ENCODE measurements at places on chromosomes 2 and 18.

DNA sequence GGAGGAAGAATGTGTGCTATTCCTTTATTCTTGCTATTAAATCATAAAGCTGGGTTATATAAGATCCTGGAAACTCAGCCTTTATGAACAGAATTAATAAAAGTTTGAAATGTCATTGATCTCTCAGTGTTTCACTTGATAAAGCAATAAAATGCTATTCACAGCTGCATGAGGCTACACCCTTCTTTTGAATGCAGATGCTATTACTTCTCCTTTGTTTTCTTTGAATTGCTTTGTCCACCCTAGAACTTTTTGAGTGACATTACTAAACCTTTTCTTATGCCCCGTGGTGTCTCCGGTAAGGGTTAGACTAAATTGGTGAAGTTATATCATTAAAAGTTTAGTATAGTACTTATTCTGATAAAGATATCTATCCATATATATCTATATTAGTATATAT is 18.9 kb downstream of the SERPINB5 start:
- DNase-seq: no peak

DNA sequence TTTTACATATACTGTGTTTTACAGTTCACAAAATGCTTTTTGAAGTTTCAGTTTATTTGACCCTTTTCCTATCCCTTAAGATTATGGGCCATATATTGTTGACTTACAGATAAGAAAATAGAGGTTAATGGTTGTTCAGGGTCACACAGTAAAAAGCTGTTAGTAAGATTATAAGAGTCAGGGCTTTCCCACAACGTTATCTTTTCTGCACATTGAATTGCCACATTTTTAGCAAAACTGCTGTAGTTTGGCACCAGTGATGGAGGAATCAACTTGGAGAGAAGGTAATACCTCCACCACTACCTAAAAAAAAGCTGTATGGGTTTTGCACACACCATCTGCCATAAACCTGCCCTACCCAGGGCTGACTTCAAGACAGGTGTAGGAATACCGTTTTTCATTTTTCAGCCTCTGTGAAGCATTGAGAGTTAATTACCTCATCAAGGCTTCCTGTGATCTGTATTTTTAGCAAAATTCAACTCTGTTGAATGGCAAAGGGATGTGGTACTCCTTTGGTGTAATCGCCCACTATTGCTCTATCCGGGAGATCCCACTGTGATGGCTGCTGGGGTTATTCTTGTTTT is 5.0 kb downstream of the SOWAHC start:
- DNase-seq: no peak

DNA sequence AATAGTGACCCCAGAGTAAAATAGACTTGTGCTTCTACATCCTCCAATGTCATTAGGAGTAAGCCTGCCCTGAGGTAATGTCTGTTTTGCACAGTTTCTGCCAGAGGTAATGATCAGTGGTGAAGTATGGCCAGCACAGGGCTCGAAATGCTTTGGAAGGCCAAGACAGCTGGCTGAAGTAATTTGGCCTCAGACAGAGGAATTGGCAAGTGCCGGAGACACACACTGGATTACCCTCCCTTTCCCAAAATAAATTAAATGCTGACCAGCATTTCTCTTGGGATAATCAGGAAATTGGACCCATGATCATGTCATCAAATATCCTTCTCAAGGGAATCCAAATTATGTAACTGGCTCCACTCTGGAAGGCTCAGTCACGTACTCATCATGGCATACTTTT is 379.0 kb upstream of the CHST9 start:
- no peak for DNase-seq

- DNase-seq: no peak
Measured at GRCh38 chr2:1219901-1220573, 193.2 kb upstream of the TPO start.

DNA sequence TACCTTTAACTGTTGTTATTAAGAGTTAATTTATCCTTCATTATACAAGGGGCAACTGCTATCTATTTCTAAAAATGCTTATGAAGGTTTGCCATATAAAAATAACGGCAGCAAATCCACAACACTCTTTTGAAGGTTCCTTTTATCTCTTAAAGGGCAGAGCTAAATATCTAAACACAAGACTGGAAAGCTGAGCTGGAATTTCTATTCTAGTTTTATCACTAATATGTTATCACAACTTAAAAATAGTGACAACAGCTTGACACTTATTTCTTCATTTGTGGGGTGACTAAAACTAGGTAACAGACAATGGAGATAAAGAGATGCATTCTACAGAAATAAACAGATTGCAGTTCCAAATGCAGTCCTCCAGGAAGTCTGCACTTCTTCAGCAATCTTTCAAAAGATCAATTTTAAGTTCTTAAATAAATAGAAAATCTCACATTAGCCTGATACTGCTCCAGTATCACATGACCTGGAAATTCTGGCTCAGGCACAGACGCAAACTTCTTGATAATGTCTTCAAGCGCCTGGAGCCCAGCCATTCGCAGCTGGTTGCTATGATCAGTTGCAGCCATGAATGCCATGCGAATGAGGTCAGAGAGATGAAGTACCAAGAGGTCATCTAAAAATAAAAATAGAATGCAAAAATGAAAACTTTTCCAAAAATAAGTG is 54.0 kb upstream of the STRN start:
- DNase-seq: no peak

DNA sequence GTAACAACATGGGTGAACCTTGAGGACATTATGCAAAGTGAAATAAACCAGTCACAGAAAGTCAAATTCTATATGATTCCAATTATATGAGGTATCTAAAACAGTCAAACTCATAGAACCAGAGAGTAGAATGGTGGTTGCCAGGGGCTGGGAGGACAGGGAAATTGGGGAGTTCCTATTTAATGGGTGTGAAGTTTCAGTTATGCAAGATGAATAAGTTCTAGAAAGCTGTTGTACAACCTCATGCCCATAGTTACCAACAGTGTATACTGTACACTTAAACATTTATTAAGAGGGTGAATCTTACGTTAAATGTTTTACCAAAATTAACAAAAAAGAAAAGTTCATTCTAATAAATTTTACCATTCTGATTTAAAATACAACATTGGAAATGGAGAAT is 92.7 kb upstream of the WDSUB1 start:
- peak; percentile 6 for DNase-seq

- no peak for DNase-seq
Measured at GRCh38 chr2:198137733-198138132, 333.3 kb downstream of the PLCL1 start.

- DNase-seq: no peak
Measured at GRCh38 chr2:191537921-191538320, 140.0 kb upstream of the NABP1 start.

GRCh38 chr2:173187941-173188788 is 112.5 kb downstream of the MAP3K20 start:
- no peak for DNase-seq

DNA sequence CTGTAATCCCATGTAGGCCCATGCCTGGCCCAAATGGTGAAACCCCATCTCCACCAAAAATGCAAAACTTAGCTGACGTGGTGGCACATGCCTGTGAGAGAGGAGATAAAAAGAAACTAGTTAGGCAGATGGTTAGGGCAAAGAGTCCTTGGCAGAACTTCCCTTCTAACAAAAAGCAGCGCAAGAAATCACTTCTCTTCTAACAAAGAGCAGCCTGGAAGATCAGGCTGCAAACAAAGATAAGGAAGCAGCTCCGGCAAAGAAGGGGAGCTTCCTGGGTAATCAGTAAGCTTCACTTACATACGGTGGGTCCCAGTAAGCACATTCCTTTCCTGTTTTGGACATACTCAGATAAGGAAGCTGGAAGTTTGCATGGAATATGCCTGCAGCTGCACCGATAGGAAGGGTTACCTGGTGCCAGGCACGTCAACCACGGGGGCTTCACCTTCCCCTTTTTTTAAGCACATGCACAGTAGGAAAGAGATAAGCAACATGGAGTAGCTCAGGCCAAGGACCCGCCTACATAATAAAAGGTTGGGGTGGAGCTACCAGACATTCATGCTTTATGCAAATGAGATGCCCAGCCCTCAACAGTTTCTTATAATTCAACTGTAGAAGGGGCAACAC is 61.0 kb upstream of the SLC25A52 start:
- DNase-seq: no peak

GRCh38 chr18:37207343-37207742 is 358.3 kb downstream of the CELF4 start:
- DNase-seq: no peak

DNA sequence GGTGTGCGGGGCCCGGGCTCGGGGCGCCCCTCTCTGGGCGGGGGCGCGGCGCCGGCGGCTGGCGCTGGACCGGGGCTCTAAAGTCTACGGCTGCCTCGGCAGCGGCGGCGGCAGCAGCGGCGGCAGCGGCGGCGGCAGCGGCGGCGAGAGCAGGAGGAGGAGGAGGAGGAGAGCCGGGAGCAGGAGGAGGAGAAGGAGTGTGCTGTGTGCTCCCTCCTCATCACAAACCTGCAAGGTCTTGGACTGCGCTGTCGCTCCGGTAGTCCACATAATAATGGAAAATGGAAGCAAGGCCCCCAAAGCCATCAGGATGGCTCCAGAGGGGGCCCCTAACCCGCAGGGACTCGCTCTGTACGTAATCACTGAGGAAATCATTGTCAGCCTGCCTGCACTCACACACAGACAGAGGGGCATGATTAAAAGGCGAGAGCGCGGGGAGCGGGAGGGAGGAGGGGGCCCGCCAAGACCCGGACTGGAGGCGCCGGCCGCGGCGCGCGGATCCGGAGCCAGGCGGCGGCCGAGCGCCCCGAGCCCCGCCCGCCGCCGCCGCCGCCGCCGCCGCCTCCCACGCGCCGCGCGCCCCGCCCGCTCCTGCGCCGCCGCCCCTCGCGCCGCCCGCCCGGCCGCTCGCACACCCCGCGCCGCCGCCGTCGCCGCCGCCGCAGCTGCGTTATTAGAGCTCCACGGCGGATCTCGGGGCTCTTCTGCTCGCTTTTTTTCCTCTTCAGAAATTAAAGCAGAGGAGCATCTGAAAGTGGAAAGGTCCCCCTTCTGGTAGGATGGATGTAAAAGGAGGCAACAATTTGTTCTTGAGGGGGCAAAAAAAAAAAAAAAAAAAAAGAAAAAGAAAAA is at the start of gene ZNF521:
ZNF521 (minus strand) TSS at position 390 of the 852 bp plus-strand sequence. CDS start 1,220 bp downstream, outside the sequence.
- peak; percentile 60 for DNase-seq

DNA sequence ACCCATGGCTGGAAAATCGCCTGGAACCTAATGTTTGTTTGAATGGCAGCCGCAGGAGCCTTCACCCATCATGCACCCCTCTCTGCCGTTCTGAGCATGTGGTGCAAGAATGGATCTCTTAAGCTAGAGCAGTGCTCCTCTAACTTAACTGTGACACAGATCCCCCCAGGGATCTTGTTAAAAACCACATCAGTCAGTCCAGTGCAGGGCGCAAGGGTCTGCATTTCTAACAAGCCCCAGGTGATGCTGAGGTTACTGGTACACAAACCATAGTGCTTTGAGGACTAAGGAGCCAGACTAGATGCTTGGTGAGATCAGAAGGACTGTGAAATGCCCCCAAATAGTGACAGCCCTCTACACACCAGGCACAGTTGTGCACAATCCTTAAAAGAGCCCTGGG is 87.1 kb upstream of the KCTD1 start:
- DNase-seq: no peak

- no peak for DNase-seq
Measured at GRCh38 chr2:23522726-23523372, 137.9 kb downstream of the KLHL29 start.

- no peak for DNase-seq
Measured at GRCh38 chr2:62692225-62692624, 13.3 kb upstream of the EHBP1 start.

DNA sequence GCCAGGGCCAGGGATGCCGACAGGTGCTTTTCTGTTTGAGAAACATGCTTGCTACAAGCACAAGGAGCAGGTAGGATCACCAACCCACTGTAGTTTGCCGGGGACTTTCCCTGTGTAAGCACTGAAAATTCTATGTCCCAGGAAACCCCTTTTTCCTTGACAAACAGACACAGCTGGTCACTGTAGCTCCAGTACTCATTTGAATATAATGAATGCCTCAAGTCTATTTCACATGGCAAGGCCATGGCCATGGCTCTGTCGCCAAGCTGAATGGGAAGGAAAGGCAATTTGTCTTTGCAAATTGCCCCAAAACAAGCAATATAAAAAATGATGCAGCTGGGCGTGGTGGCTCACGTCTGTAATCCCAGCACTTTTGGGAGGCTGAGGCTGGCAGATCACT is 49.6 kb upstream of the IGFBP2 start:
- DNase-seq: no peak

Data from GM12865 (cell line).